Hair follicular keratinocyte (primary cell): ENCODE measurements at places on chromosomes 3 and 15. TPM values are rescaled to one million over a fixed set of nuclear protein-coding genes. Genes with fewer than 3 reads are reported as not detected.

The POPDC2 gene
- total RNA-seq = 0.08 TPM in 1 of 2 replicates, not detected in the other

The KY gene
- not detected in 2 replicates for total RNA-seq

The LSMEM2 gene
- total RNA-seq = not detected in 2 replicates

The KLHL25 gene
- total RNA-seq = 4.4 and 5.6 TPM in 2 replicates

The TMEM158 gene
- 3.0 and 4.3 TPM in 2 replicates for total RNA-seq

The TMEM44 gene
- total RNA-seq = 9.5 and 14.9 TPM in 2 replicates

The FOXB1 gene
- total RNA-seq = not detected in 2 replicates

The VWA5B2 gene
- not detected in 2 replicates for total RNA-seq

The SMCO1 gene
- total RNA-seq = 0.23 TPM in 1 of 2 replicates, not detected in the other

The ANAPC13 gene
- total RNA-seq = 50.1 and 53.2 TPM in 2 replicates

The RTP3 gene
- total RNA-seq = not detected in 2 replicates

The ZNF660 gene
- 0.55 and 0.72 TPM in 2 replicates for total RNA-seq

The SOX2 gene
- not detected in 2 replicates for total RNA-seq

The ITIH3 gene
- not detected in 2 replicates for total RNA-seq

The PRR20G gene
- total RNA-seq = not detected in 2 replicates

The PLXND1 gene
- total RNA-seq = 0.47 and 0.76 TPM in 2 replicates

The PARP15 gene
- total RNA-seq = 0.04 TPM in 1 of 2 replicates, not detected in the other
